Stimulated activated CD4-positive, alpha-beta T cell treated with anti-CD3 and anti-CD28 coated beads, Interleukin-15, amount 100 ng/mL, for 1 hour (primary cell): ENCODE measurements at places on chromosomes 2 and 18.

DNA sequence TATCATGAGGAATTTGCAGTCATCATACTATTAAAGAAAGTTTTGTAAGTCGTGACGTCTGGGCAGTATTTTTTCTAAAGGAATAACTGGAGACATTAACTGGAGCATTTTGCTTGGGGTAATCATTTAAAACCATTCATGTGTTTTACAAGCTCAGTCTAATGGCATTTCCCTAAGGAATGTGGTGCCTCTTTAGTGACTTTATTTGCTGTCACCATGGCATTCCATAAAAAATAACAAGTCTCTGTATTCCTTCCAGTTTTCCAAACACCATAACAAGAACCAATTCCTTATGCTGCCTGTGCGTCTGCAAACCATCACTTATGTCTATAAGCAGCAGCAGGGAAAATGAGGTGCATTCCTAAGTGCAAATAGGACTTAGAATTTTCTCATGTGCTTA, 82.8 kb downstream of the EPB41L3 start:
- DNase-seq: no peak

- DNase-seq: no peak
Observed at GRCh38 chr2:216851486-216852090, 8.3 kb downstream of the TNP1 start.

DNA sequence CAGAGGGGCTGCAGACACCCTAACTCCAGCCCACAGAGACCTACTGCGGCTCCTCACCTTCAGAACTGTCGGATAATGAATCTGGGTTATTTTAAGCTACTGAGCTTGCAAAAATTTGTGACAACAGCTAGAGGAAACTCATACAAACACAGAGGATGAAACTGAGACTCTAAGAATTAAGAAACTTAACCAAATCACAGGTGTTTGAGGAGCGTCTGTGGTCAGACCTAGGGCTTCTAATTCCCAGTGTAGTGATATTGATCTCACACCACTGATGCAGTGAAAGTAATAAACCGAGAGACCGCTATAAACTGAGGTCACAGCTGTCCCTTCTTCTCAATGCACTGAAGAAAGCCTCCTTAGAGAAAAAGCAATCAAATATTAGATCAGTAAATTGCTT, 110.1 kb downstream of the RGPD3 start:
- no peak for DNase-seq

- no peak for DNase-seq
Observed at GRCh38 chr2:21928292-21928691, 804.5 kb downstream of the TDRD15 start.

GRCh38 chr2:230097424-230097823, 28.7 kb upstream of the SLC16A14 start:
- DNase-seq: no peak

- no peak for DNase-seq
Observed at GRCh38 chr18:63249771-63250170, 69.8 kb downstream of the BCL2 start.

GRCh38 chr2:24435391-24436316, 55.4 kb upstream of the NCOA1 start:
- DNase-seq: no peak

GRCh38 chr2:54572636-54573536, 116.8 kb downstream of the SPTBN1 start:
- no peak for DNase-seq

GRCh38 chr2:19425419-19425818, 67.0 kb upstream of the OSR1 start:
- no peak for DNase-seq

DNA sequence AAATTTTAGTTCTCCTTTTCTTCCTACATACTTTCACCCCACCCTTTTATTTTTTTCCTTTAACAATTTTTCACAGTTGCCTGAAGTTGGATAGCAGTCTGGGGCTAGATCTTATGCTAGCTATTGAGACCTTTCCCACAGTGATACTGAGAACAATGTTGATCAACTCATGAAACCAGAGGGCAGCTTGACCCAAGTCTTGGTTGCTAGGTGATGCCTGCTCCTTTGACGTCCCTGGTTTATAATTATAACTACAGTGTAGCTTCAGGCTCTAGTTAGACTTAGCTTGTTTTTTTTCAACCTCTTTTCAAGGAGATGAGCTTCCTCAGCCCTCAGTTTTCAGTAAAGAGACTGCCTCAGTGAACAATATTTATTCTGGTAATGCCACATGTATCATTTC, 648.5 kb downstream of the IRS1 start:
- no peak for DNase-seq

DNA sequence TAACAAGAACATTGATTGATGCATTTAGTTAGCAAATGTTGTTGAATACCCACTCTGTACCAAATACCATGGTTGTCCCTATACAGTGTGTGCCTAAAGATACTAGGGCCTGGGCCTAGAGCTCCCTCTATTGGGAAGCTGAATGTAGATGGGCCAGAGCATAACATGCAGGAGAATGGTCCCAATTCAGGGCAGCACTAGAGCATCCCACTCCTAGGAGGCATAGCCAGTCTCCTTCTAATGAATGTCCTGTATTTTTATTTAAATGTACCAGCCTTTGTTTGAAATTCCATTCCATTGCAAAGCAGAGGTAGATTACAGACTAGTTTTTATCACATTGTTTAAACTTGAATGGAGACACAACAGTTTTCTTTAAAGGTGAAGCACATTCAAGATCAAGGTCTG, 90.6 kb downstream of the FEZ2 start:
- no peak for DNase-seq

GRCh38 chr2:54866868-54867267, 143.4 kb downstream of the EML6 start:
- no peak for DNase-seq

- DNase-seq: no peak
Observed at GRCh38 chr18:66724664-66725356, 120.9 kb upstream of the CDH19 start.

DNA sequence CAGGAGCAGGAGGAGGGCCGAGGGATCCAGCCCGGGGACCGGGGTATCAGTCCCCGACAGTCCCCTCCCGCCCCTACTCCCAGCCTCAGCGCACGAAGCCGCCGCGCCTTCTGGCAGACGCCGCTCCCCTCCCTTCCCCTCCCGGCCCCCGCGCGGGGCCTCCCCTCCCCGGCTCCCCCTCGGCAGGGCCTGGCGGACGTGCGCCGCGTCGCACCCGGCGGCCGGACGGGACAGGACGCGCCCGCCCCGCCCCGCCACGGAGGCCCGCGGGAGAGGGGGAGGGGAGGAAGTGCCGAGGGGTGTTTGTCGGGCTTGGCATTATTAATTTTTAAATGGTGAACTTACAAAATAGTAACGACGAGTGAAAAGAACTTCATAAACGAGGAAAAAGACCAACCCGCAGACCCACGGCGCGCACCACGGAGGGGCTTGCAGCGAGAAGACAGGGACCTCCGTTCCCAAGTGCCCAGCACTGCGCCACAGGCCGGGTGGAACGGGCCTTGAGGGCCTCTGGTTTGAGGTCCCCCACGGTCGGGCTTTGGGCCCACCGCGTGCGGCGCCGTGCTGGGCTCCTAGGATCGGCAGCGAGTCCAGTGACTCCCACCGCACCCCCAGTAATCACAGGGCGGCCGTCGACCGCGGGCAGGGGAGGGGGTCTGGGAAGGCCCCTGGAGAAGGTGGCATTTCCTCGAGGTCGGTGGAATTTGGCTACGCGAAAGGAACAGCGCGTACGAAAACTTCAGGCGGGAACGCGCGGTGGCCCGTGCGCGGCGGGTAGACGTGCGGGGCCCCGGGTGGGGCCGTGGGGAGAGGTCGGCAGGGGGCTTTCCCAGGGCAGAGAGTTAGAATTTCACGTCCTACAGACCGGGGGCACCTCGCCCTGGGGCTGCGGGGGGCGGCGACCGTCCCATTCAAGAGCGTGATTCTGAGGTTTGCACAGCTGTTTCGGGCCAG, 954 bp upstream of the CTDSP1 start:
- DNase-seq: peak; percentile 34

DNA sequence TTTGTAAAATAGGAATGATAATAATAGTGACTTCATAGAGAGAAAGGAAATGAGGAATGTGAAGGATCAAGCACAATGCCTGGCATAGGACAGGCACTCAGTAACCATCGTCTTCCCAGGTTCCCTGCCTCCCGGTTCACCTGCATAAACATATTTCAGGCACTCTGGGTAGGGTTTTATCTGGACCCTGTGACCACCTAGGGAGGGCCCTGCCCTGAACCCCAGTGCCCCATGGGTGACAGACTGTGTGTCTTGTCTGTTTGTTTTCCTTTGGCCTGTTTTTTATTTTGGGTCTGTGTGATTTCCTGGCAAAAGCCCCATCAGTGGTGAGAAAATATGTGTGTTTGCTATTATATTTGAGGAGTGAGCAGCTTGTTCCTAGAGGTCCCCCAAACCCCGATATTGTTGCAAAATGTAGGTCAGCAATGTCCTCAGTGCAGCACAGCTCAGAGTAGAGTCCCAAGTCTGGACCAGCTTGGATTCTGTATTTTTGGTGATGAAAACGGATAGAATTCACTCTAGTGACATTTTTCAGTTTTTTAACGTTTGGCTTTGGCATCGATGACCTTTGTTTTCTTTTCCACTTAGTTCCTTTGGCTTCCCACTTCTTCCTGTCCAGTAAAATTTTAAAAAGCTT, 9.6 kb upstream of the NT5C1B start:
- DNase-seq: no peak

GRCh38 chr18:76894566-76895346, 72.4 kb downstream of the ZNF236 start:
- no peak for DNase-seq

- DNase-seq: no peak
Observed at GRCh38 chr2:65182570-65182969, 45.1 kb upstream of the ACTR2 start.

DNA sequence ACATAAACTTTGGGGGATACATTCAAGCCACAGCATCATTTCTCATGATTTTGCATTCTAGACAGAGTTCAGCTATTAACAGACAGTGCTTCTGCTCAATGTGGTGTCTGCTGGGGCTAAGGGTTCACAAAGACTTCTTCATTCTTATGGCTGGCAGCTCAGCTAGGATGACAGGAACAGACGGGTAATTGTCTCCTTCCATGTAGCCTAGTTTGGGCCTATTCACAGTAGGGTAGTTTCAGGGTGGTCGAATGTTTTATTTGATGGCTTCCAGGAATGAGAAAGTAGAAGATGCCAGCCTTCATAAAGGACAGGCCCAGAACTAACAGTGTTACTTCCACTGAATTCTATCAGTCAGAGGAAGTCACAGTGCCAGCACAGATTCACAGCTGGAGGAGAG, 26.0 kb upstream of the BCL2L11 start:
- DNase-seq: no peak

DNA sequence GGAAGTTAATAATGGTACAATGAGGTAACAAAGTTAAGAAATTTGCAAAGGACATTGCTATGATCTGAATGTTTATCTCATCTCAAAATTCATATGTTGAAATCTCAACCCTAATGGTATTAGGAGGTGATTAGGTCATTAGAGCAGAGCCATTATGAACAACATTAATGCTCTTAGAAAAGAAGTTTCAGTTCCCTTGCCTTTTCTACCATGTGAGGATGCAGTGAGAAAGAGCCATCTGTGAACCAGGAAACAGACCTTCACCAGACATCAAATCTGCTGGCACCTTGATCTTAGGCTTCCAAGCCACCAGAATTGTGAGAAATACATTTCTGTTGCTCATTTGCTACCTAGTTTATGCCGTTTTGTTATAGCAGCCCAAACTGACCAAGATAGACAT, 757.6 kb downstream of the NR4A2 start:
- no peak for DNase-seq

DNA sequence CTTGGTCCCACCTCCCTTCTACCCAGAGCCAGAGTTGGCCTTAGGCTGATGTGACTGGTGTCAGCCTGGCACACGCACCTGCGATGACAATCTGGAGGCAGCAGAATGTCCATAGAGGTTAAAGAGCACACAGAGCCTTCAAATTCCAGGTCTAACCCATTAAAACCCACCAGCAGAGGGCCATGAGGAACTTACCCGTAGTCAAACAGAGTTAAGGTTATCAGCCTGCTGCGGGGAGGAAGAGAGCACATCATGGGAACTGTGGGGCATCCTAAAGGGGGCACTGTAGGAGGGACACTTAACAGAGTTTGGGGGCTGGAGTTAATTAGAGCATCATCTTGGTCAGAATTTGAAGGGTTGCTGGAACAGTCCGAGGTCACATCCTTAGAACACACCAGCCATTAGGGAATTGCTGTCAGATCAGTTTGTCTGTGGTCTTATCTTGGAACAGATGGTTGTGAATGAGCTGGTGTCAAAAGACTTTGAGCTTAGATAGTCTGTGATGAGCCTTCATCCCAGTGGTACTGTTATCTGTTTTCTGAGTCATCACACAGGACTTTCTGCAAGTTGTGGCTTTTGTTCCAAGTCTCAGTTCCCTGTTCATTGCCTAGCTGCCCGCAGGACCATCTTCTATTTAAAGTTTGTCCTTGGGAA, 248.6 kb downstream of the LOXHD1 start:
- no peak for DNase-seq

GRCh38 chr2:218123986-218124385, 1.8 kb upstream of the CXCR2 start:
- DNase-seq: no peak

DNA sequence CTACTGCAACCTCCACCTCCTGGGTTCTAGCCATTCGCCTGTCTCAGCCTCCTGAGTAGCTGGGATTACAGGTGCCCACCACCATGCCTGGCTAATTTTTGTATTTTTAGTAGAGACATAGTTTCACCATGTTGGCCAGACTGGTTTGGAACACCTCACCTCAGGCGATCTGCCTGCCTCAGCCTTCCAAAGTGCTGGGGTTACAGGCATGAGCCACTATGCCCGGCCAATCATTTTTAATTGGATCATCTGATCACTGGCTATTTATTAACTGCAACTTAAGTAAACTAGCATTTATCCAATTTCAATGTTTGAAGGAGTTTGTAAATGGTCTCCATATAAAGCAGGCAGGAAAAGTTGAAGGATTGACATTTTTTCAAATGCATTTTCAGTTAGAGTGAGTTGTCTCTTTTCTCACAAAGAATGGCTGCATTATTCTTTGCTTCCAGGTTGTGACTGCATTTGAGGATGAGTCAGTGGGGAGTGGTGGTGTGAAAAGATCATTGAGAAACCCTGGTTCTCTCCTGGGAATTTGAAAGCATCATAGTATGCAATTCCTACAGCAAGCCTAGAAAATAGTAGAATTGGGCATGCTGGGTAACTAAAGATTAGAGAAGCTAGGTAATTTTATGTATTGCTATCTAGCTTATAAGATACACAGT, 431.1 kb upstream of the ZEB2 start:
- no peak for DNase-seq

DNA sequence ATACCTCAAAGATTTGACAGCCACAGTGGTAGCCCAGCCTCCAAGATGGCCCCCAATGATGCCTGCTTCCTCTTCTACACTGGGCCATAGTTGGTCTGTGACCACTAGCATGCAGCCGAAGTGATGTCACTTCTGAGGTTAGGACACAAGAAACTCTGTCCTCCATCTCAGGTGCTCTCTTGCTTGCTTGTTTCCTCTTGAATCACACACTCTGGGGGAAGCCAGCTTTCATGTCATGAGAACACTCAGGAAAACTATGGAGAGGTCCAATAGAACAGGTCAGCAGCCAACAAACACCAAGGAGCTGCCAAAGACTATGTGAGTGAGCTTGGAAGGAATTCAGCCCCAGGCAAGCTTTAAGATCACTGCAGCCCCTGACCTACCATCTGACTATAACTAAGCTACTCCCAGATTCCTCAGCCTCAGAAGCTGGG, 3.3 kb upstream of the ADAM17 start:
- no peak for DNase-seq

- DNase-seq: no peak
Observed at GRCh38 chr2:29270701-29271121, 155.5 kb downstream of the CLIP4 start.

- no peak for DNase-seq
Observed at GRCh38 chr18:3689091-3689490, 239.1 kb downstream of the TGIF1 start.

GRCh38 chr2:231642631-231643494, 50.2 kb downstream of the TEX44 start:
- peak; percentile 27 for DNase-seq

GRCh38 chr2:62578803-62579640, 73.0 kb upstream of the TMEM17 start:
- no peak for DNase-seq
